ENCODE measurements at places on chromosomes 4 and X.

- DNase-seq, result peak; percentile 44
These were observed 472.6 kb upstream of the CPEB2 start for GRCh38 chr4:14529653-14530052.

- DNase-seq, result no peak
These were observed 45.1 kb downstream of the DRD5 start for GRCh38 chr4:9826551-9826950.

DNA sequence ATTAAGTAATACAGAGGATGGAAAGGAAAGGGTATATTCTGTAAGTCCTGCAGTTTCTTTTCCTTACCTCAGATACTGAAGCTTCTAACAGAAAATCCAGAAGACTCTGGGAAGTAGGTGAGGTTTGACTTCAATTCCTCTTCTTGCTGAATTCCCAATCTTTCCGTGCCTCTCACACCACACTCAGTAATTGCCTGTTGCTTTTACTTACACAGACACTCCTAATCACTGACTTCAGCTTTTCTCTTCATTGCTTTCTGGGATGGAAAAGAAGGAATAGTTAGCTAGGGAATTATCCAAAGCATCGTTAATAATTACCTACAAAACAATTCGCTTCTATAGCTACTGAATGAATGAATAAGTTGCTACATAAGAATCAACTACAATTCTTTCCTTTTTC, 163.6 kb downstream of the FBXO8 start:
- no peak for DNase-seq

- DNase-seq, result no peak
These were observed 256.7 kb upstream of the GNPDA2 start for GRCh38 chr4:44983083-44983482.

- DNase-seq, result no peak
These were observed 3.4 kb upstream of the PRICKLE3 start for GRCh38 chrX:49189606-49190005.

GRCh38 chr4:61500883-61501282, 300.8 kb downstream of the ADGRL3 start:
- no peak for DNase-seq

DNA sequence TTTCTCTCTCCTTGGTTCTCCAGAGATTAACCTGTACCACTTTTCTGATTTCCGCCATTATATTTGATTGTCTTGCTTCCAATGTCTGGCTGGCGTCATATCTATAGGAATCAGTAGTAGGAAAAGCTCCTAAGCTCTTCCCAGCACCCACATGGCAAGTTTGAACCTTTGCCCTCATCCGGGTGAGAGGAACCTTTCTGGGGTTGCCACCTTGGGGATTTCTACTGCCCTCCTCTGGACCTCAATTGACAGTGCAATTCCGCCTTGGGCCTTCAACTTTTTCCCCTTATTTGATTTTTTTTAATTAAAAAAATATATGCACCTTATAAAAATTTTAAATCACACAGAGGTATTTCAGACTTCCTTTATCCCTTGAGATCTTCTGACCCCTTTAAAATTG, 2.0 kb upstream of the CXorf66 start:
- DNase-seq, result peak; percentile 19

DNA sequence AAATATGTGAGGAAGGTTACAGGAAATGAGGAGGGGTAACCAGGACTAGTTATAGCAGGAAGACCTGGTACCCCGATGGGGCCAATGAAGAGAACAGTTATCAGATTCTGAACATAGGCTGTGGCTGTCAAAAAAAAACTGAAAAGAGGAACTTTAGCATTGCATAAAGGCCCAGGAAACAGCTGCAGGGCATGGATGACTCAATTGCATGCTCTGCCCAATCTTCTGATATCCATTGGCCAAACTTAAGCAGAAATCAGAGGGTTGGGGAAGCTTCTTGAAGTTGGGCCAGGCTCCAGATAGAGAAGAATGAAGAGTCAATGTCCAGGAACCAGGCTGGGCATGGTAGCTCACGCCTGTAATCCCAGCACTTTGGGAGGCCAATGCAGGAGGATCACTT, 1222.4 kb upstream of the PRKX start:
- DNase-seq, result no peak

- no peak for DNase-seq
These were observed 139.6 kb downstream of the AASDH start for GRCh38 chr4:56247646-56248045.

GRCh38 chr4:182642831-182643230, 274.4 kb downstream of the DCTD start:
- DNase-seq, result peak; percentile 10

GRCh38 chrX:155857561-155857960, 23.6 kb upstream of the VAMP7 start:
- DNase-seq, result peak; percentile 51

- DNase-seq, result no peak
These were observed 167.9 kb upstream of the PGRMC2 start for GRCh38 chr4:128455480-128455879.

DNA sequence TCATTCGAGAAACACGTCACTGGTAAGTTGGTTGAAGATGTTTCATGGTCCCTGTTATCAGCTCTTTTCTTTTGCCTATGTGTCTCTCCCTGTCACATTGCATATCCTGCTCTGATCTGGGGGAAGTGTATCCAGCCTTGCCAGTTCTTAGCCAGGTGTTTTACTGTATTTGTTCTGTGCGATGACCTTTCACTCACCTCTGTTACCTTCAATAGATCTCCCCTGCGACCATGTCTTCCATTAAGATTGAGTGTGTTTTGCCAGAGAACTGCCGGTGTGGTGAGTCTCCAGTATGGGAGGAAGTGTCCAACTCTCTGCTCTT, 2.6 kb downstream of the RGN start:
- no peak for DNase-seq

DNA sequence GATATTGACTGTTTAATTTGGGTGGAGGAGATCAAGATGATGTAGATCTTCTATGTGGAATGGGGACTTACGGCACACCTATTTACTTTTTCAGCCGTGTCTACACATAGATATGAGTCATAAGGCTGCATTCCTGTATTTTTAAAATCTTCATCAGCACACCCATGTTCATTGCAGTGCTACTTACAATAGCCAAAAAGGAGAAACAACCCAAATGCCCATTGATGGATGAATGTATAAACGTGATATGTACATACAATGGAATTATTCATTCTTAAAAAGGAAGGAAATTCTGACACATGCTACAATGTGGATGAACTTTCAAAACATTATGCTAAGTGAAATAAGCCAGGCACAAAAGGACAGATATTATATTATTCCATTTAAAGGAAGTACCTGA, 98.6 kb downstream of the AASDH start:
- DNase-seq, result no peak

DNA sequence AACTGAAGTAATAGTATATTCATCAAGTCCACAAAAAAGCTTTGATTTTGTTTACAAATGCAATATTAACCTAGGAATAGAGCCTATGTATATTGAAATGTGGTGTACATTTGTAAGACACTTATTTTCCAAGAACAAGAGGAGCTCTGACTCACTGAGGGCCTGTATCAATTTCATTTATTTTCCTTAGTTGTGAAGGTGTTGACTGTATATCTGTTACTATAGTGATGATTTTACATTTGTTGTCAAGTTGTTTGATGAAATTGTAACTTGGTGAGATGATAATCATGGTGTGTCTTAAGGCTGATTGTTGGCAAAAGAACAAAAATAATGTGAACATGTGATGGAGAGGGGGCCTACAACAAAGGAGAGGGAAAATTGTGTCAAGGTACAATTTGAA, 274.9 kb upstream of the TEX13A start:
- no peak for DNase-seq

DNA sequence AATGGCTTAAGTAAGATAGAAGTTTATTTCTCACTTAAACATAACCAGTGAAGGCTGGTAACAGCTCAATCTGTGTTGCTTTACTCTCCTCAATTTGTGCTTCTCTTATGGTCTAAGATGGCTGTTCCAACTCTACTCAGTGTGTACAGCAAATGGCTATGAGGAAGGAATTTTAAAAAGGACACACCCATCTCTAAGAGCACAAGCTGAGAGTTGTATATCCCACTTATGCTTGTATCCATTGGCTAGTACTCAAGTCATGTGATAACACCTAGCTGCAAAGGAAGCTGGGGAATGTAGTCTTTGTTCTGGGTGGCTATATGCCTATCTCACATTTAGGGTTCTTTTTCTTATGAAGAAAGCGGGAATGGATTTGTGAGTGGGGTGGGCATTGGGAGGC, 63.3 kb downstream of the GPAT3 start:
- DNase-seq, result peak; percentile 38

DNA sequence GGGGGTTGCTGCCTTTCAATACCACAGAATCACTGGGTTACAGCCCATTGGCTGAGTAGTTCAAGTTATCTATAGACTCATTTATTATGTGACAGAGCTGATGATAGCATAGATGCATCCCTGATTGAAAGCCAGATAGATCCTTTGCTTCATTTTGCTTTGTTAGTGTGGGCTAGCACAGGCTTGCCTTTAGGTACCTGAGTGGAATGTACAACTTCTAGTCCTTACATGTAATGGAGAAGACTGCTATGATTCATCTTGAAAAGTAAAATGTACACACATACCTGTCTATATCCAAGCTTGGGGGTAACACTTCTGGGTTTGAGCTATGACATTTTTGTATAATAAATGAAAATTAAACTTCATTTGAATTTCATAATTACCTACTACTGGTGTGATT, 226.0 kb upstream of the FTHL17 start:
- DNase-seq, result no peak

GRCh38 chr4:38831653-38832052, 25.0 kb downstream of the TLR6 start:
- no peak for DNase-seq

- no peak for DNase-seq
These were observed 25.0 kb downstream of the NSG1 start for GRCh38 chr4:4411906-4412305.

GRCh38 chr4:24655971-24656370, 71.6 kb upstream of the DHX15 start:
- DNase-seq, result no peak

DNA sequence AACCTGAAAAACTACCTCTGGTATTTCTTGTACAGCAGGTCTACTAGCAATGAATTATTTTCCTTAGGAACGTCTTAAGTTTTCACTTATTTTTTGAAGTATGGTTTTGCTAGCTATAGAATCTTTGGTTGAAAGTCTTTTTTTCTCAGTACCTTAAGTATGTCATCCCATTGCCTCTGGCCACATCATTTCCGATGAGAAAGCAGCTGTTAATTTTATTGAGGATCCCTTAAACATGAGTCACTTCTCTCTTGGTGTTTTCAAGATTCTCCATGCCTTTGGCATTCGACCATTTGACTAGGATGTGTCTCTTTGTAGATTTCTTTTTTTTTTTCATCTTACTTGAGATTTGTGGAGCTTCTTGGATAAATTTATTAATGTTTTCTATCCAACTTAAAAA, 803.8 kb upstream of the AMOT start:
- DNase-seq, result no peak

DNA sequence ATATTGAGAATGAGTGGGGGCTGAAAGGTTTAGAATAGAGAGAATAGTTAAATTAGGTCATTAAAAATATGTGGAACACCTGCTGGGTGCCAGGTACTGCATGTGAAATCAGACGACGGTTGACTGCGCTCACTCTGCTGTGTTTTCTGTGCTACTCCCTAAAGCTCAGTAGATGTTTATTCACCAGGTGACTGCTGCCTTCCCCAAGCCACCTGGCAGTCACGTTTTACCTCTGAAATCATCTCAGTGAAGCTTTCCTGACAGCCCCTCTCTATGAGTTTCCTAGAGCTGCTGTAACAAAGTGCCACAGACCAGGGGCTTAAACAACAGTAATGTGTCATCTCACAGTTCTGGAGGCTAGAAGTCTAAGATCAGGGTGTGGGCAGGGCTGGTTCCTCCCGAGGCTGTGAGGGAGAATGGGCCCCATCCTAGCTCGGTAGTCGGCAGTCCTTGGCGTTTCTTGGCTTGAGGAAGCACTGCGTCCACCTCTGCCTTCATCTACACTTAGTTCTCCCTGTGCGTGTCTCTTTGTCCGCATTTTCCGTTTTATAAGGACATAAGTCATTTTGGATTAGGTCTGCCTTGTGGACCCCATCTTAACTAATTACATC, 25.3 kb downstream of the ADD1 start:
- no peak for DNase-seq

DNA sequence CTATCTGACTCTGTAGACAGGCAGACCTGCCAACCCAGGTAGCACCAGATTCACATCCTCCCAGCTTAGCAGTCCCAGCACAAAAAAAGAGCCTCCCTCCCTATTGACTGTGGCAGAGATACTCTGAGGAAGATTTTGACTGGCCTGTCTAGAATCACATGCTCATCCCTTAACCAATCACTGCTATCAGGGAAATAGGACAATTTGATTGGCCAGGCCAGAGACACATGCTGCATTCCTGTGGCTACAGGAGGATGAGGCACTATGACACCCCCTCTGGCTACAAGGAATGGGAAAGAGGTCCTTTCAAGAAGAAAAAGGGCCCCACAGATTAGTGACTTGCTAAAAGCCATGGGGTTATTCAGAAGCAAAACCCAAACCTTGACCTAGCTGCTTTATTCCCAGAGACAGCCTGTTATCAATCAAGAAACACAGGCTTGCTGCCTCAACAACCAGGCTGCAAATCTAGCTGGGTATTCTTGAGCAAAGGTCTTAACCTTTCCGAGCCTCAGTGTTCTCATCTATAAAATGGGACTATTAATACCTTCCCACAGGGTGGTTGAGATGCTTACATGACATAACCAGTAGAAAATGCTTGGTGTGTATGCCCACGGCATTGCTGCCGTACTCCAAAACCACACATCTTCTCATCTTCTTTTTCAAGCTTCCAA, 147.6 kb downstream of the BCOR start:
- peak; percentile 19 for DNase-seq

DNA sequence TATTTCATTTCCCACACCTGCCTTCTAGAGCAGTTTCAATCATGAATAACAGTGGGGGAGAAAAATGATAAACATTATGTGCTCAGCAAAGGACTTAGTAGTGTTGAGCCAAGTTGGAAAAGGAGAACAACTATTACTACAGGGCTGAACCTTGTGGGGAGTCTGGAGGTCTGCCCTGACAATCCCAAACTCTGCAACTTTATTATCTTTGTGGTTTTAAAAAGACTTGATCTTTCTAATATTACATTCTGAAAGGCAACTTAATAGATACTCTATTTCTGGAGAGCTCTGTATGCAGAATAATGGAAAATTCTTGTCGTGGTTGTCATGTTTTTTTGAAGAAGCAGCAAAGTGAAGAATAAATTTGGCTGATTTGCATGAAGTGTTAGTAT, 116.1 kb downstream of the SPCS3 start:
- DNase-seq, result no peak

Measured in H4 (cell line).